Stimulated activated CD8-positive, alpha-beta memory T cell treated with anti-CD3 and anti-CD28 coated beads, Interleukin-4, amount 100 ng/mL, for 48 hours (primary cell): ENCODE measurements at places on chromosomes 12 and 14.

DNA sequence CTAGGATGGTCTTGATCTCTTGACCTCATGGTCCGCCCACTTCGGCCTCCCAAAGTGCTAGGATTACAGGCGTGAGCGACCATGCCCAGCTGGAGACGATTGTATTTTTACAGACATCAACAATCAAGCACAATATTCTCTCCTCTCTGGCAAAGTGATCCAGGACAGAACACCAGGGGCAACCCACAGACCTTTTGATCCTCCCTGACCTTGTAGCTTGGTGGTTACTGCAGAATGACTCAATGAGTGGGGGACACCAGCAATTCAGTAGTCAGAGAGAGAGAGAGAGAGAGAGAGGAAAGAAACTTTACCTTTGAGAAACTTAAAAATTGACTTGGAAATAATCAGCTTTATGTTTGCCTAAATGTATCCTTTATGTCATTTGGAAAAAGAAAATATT, 51.2 kb downstream of the DRAM1 start:
- no peak for DNase-seq

GRCh38 chr14:103679351-103679750, 35.9 kb downstream of the XRCC3 start:
- DNase-seq, result peak; percentile 66

GRCh38 chr12:66409195-66409871, 107.0 kb downstream of the HELB start:
- peak; percentile 41 for DNase-seq

- no peak for DNase-seq
Measured at GRCh38 chr12:15728118-15728598, 61.0 kb downstream of the EPS8 start.

GRCh38 chr12:48281811-48282210, 68.9 kb downstream of the ZNF641 start:
- no peak for DNase-seq

- DNase-seq, result no peak
Measured at GRCh38 chr12:42125388-42125767, 19.3 kb downstream of the GXYLT1 start.

DNA sequence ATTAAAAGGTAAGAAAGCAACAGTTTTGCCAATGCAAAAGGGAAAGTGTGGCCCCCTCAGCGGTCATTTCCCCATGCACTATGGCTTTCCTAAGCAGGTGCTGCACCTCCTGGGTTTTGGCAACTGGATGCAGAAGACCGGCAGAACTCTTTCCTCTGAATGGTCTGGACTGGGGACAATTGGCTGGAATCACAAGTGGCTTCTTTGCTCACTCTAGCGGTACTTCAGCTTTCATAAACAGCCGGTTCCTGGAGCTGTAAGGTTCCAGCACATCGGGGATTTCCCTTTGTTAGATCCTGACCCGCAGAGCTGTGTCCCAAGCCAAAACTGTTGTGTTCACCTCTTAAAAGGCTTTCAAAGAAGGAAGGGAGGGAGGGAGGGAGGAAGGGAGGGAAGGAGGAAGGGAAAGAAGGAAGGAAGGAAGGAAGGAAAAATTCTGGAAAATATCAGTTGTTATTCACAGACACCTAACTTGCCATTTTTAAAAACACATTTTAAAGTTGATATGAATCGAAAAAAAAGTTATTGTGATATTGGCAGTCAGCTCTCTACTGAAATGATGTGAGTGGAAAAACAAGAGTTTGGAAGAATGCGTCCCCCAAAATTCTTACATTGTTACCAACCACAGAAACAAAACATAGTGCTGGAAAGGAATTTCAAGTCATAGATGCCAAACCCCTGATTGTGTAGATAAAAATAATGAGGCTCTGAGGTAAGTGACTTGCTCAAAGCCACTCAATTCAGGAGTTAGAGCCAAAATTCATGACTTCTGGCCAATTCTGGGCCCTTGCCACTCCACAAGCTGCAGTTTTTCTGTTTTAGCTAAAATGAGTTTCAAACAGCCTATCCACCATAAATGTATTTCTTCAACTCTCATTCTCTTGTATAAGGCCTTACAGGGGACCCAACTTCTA, 220.6 kb upstream of the HMGA2 start:
- no peak for DNase-seq

DNA sequence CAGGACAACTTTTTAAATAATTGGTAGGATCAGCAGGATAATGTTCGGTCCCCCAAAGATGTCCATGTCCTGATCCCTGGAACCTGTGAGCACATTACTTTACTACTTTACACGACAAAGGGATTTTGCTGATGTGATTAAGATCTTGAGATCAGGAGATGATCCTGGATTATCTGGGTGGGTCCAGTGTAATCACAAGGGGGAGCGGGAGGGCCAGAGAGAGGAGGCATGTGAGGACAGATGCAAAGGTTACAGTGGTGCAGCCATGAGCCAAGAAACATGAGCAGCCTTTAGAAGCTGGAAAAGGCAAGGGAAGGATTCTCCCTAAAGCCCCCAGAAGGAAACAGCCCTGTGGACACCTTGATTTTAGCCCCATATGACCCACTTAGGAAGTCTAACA, 33.1 kb downstream of the KCNK10 start:
- DNase-seq, result no peak

DNA sequence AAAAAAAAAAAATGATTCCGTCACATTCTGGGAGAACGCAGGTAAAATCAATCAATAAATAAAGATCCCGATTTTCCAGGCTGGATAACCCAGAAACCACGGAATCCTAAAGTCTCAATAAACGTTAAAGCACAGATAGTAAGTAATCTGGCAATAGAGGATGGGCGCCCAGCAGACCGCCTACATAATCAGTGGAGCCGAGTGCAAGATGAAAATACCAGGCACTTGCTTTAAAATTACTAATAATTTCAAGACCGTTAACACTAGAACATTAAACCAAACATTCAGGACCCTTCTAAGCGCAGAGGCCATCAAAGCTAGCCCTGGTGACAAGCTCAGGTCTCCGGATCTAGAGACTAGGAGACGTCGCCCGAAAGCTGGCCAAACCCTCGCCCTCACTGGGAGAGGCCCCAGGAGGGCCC, 1.2 kb upstream of the DCAF11 start:
- DNase-seq, result no peak

DNA sequence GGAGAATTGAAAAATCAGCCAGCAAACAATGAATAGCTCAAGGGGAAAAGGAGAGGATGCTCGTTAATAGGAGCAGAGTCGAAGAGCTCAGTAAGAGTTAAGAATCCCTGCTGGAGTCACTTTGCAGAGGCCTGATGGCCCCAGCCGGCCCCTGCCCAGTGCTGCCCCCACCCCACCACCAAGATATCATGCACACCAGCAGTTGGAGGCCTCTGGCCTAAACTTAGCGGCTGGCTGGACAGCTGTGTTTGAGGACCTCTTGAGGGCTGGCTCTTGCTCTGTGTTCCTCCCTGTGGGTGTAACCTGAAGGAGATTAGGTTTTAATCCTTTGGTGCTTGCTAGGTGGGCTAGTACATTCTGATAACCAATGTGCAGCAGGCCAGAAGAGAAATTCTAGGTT, 142.0 kb downstream of the PLXNC1 start:
- DNase-seq, result no peak

- DNase-seq, result no peak
Measured at GRCh38 chr12:114917953-114918352, 234.0 kb upstream of the TBX3 start.

DNA sequence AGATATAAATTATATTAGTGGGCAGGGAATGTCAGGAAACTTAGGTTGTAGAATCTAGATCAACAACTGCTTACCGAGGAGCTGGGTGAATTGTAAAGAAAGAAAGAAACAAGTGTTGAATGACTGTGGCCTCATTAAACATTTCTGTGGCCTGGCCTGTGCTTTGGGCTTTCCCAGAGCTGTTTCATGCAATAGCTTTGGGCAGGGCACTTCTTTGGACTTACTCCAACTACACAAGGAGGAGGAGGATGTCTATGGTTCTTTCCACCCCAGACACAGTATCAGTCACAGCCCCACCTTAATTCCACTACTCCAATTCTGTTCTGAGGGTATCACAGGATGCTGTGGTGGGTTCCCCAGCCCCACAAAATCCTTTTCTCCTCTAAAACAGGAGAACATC, 38.0 kb downstream of the DPF3 start:
- no peak for DNase-seq

- no peak for DNase-seq
Measured at GRCh38 chr14:93643127-93643526, 145.2 kb downstream of the PRIMA1 start.

DNA sequence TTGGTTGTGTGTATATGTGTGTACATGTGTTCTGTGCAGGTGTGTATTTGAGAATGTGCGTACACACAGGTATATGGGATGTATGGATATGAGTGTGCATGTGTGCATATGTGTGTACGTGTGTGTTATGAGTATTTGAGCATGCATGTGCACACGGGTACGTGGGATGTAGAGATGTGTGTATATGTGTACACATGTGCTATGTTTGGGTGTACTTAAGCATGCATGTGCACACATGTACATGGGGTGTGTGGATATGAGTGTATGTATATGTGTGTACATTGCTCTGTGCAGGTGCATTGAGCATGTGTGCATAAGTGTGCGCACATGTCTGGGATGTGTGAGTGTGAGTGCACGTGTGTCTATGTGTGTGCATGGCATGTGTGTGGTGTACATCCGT, 34.3 kb upstream of the SFSWAP start:
- no peak for DNase-seq

DNA sequence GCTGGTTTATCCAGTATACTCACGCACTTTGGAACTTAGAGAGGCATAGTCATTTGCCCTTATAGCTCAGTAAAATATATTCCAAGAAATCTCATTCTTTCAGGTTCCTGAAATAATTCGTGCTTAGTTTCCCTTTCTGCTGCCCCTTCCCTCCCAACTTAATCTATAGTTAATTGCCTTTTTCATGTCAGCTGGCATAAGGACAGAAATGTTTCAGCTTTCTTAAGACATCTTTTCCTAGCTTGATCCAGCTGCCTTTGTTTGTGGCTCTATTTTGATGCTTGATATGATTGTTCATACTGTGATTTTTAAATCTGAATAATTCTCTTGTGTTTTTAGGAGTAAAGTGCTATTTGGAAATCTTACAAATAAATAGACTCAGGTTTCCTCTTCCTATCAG, 120.0 kb upstream of the SEL1L start:
- no peak for DNase-seq

DNA sequence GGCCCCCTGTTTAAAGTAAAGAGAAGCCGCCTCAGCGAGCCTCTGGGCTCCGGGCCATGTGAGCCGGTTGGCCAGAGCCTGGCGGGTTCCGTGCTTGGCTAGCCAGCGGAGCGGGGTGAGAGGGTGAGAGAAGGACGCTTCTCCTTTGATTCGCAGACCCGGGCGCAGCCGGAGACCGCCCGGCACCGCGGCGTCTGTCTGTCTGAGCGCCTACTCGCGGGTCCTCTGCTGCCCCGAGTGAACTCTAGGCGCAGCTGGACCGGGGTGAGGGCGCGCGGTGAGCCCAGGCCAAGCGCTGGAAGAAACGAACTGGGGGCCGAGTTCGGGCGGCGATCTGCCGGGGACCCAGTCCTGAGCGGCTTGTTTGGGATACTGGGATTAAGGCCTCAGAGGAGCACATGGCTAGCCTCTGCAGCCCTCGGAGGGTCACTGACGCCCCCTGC, 41.4 kb upstream of the TBX5 start:
- DNase-seq, result no peak

DNA sequence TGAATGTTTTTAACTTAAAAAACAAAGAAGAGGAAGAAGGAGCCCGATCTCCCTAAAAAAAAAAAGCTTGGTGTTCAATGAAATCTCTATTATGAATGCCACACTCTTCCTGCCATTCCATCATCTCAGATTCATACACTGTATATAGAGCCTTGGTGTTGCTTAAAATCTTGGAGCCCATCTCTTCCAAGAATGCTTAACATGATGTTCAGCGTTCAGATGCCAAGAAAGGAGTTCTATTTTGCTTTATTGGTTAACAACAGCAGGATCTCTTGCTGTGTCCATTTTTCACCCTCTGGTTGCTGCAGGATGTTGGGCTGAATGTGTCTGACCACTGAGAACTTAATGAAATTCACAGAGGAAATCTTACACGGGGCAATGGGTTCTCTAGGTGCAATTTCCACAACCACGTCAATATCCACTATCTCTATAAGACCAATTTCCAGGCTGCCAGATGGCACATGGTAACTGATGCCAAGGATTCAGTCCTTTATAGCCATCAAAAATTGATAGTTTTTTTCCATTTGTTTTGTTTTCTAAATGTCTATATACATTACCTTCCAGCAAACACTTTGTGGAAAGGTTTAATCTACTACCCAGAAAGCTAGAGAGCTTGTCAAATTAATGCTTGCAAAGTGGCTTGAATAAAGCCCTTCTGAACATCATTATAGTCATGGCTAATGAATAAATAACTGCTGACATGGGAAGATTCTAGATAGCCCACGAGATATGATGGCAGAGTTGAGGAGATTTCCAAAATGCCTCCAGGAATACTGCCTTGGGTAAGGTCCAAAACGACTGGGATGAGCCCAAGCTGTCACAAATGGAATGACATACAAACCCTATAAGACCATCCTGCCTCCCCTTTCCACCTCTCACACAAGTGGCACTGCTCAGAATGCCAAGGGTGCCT, 26.5 kb downstream of the RERG start:
- DNase-seq, result no peak

DNA sequence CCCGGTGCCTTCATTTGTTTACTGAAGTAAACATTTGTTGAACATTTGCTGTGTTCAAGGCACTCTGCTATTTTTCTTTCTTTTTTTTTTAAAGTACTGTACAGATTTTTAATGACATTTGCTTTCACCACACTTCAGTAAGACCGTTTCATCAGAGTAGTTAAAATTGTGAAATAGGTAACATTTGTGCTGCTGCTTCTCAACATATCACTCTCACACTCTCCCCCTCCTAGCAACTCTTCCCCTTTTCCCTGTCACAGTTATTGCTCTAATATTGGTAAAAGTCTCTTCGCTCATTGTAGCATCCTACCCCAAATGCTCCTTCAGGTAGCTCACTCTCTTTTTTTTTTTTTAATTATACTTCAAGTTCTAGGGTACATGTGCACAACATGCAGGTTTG, 49.6 kb downstream of the SRGAP1 start:
- DNase-seq, result no peak

DNA sequence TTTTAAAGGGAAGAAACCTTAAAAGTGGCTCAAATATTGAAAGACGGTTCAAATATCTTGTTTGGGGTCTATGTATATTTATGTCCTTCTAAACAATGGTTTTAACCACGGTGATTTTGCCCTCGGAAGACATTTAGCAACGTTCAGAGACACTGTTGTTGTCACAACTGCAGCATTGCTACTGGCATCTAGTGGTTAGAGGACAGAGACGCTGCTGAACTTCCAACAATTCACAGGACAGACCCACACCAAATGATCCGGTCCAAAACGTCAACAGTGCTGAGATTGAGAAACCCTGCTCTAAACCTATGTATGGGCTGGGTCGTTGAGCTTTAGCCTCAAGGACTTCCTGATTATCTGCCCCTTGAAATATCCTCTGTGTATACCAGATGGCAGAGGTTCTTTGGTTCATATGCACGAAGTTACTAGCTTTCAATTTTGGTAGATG, 1.7 kb downstream of the ANGEL1 start:
- no peak for DNase-seq

DNA sequence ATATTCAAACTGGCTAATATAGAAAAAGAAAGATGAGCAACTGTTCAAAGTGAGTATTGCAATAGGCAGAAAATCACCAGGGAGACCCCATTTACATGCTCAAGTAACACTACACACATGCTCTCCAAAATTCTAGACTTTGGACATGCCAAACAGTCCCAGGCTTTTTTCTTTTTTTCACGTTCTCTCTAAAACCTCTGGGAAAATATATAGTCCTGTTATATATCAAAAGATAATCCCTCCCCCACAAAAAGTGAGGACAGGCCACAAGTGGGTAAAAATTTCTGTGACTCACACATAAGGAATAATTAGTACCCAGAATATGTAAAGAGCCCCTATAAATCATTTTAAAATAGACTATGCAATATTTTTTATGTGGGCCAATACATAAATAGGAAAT, 55.2 kb downstream of the EFCAB11 start:
- DNase-seq, result no peak
